HT1080 (cell line): ENCODE measurements at places on chromosomes 4 and X. TPM values are rescaled to one million over a fixed set of nuclear protein-coding genes. Genes with fewer than 3 reads are reported as not detected.

PTCHD1 gene
- 0.53 and 1.0 TPM in 2 replicates for total RNA-seq

MTMR8 gene
- total RNA-seq = 0.57 and 1.2 TPM in 2 replicates

RHOXF2B gene
- total RNA-seq = not detected in 2 replicates

ATXN3L gene
- total RNA-seq = not detected in 2 replicates

F8A2 gene
- total RNA-seq = not detected in 2 replicates

LNX1 gene
- 0.87 and 1.3 TPM in 2 replicates for total RNA-seq

GSX2 gene
- not detected in 2 replicates for total RNA-seq

PWWP3B gene
- 2.3 TPM in 2 replicates for total RNA-seq

GYPA gene
- total RNA-seq = not detected in 2 replicates

C4orf50 gene
- total RNA-seq = not detected in 2 replicates

ASB11 gene
- not detected in 2 replicates for total RNA-seq
